ENCODE measurements at places on chromosomes 2 and 18.

- peak; percentile 90 for DNase-seq
Measured at GRCh38 chr2:56680971-56681631, 497.3 kb downstream of the CCDC85A start.

DNA sequence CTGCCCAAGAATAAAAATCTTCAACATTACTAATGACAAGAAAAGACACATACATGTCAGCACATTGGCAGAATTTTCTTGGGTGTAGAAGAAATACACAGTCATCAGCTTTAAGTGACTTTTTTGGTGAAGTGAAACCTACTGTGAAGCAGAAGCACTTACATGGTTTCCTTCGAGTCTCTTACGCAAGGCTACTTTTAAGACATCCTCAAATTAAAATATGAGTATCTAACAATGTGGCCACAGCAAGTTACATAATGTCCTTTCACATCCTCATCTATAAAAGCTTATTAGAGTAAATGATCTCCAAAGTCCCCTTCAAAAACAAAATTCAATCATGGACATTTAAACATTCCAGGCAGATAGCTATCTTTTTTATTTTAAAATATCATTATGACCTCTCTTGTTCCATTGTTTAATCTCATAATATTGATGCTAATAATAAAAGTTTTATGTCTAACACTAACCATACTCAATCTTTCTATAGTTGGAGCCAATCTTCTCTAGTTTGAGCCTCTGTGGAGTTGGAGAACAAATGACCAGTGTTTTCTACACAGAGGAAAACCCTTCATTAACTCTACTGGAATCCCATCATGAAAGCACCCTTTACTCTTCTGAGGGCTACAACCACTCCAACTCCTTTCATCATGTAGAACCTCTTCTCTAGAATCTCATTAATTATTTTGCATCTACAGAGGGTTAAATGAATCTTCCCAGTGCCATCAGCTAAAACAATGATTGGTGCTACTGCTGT, 182.2 kb upstream of the ZFP36L2 start:
- no peak for DNase-seq

DNA sequence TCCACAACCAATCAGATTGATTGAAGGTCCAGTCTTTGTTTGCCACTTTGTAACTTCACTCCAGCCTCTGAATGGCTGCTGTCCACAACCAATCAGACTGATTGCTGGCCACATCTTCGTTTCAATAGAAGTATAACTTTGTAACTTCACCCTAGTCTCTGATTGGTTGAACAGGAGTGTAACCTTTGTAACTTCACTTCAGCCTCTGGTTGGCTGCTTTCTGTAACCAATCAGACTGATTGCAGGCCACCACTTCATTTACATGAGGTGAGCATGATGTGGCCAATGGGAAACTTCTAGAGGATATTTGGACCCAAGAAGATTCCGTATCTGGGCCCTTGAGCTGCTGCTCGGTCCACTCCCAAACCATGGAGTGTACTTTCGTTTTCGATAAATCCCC, 16.9 kb upstream of the ALPP start:
- no peak for DNase-seq

DNA sequence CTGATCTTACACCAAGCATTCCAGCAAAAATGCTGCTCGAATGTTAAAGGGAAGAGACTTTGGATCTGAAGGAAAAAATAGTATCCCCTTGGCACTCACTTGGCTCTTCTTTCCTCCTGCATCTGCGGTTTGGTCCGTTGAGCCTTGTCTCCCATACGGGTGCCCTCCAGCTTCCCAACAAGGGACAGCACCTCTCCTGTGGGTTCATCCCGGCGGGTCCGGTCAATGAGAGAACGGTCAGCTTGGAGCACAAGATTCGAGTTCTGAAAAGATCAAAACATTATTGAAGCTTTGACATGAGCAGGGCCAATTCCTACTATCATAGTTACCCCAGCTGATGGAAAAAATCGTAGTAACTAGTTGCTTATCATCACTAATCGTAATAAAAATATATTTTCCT, 740 bp downstream of the SNRNP200 start:
- DNase-seq, result no peak

DNA sequence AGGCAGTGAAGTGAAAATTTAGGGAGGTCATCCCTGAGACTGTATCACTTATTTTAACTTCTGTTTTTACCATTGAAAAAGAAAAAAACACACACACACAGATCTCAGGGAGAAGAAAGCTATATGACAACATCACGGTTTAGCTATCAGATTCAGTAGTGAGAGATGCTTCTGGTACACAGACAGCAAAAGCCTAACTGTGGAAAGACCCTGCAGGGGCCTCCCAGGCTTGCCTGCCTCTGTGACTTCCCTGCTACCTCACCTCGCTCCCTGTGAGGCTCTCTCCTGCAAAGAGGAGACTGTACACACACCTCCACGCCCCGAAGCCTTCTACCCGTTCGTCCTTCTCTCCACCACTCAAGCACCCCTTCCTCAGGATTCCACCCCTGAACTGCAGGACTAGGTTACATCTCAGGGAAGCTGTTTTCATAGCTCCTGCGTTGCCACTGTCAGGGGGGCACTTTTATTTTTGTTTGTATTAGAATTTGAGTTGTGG, 86.3 kb downstream of the EPB41L3 start:
- no peak for DNase-seq

- no peak for DNase-seq
Measured at GRCh38 chr18:56176751-56177150, 461.6 kb downstream of the TXNL1 start.

DNA sequence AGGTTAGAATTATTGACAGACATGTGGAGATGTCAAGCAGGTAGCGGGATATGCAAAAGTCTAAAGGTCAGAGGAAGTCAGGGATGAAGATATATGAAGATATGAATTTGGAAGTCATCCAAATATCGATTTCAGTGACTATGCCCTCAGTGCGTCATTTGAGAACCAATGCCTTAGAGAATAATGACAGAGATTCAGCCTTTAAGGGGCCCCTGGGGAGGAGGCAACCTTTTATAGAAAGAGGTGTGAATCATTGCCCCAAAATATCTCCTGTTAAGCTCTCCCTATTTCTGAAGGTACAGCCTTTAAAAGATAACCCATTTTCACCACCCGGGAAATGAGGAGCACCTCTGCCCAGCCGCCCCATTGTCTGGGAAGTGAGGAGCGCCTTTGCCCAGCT, 223.4 kb downstream of the NCKAP5 start:
- DNase-seq, result no peak

GRCh38 chr2:166610180-166610912, 116.3 kb upstream of the SCN7A start:
- DNase-seq, result no peak

DNA sequence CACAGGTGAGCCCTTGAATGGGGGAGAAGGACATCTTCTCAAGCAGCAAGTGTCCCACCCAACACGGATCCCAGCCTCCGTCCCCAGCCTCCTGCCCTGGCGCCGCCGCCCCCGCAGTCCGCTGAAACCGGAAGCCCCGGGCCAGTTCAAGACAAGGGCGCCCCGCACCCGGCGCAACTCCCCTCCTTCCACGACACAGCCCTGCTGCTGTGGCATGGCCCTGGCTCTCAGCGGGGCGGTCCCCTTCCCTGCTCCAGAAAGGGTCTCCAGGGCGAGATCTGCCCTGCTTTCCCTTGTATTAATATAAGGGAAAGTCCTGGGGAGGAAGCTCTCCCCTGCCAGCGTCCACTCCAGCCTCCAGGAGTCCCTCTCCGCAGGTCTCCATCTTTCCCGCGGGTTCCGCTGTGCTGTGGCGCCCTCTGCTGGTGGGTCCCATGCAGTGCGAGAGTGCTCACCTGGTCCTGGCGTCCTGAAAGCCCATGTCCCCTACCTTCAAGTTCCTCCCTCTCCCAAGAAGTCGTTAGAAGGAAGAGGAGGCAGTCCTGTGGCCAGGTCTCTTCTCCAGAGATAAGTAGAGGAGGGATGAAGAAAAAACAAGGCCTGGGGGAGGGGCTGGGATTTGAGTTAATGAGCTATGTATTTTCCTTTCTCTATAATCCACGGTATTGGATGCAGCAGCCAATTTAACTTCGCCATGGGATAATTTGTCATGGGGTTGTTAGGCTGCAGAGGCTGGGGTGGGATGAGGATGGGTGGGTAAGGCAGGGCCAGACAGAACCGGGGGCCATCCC, 176.0 kb downstream of the SMAD2 start:
- no peak for DNase-seq

GRCh38 chr18:23619388-23619881, 33.1 kb upstream of the NPC1 start:
- DNase-seq, result no peak

DNA sequence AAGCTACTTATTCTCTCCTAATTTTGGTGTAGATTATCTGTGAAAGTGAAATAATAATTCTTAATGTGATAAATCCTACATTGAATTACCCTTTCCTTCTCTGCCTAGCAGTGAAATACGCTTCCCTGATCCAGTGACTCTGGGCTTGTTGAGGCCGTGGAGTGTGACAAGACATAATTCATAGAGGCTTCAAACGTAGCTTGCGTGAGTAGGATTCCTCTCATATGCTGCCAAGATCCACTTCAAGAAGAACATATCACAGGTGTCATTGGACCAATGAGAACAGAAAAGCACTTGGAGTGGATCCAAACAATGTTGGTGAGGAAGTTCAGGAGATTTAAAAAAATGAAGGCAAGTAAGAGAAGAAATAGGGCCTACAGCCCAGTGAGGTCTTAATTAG, 221.3 kb upstream of the TMEFF2 start:
- no peak for DNase-seq

GRCh38 chr2:217666338-217666737, 336.5 kb downstream of the TNS1 start:
- DNase-seq, result no peak

DNA sequence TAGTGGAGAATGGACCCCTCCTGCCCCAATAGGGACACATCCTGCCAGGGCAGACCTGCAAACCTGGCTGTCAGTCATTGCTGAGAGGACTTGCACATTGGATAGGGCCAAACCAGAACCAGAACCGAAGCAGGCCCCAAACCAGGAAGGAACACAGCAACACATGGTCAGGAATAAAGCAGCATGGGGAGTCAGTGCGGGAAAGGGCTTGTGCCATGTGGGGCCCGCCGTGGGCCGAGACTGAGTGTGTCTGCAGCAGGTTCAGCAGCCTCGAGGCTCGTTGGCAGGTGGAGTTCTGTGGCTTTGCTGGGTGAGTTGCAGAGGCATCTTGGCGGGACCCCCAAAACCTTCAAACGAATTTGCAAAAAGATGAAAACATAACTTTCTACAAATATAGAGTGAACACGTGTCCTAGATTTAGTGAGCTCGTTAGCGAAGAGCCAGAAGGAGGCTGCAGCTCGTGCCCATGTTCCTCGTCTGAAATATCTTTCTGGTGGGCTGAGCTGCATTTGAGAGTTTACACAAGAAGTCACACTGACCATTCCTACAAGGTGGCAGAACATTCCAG, 44.9 kb upstream of the LDLRAD4 start:
- no peak for DNase-seq

GRCh38 chr2:14608245-14608644, 24.3 kb upstream of the LRATD1 start:
- DNase-seq, result no peak

DNA sequence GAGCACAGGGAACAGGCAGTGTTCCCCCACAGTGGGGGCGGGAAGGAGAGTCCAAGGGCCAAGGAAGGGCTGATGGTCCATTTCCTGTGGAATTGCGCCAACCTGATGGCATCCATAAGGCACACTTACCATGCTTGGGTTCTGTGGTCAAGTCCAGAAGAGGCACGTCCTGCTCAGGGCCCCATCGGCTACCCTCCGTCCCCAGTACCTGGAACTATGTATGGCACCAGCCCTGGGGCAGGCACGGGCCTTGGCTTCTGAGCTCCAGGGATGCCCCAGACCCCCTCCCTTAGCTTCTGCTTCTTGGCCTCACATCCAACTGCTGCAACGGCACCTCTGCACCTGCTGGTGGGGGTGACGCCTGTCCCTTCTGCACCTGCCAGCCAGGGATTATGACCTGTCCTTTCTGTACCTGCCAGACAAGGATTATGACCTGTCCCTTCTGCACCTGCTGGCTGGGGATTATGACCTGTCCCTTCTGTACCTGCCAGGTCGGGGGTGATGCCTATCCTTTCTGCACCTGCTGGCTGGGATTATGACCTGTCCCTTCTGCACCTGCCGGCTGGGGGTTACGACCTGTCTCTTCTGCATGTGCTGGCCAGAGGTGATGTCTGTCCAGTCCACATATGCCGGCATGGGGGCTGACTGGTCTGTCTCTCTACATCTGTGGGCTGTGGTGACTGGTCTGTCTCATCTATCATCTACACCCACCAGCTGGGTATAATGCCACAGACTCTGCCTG, 45.4 kb upstream of the SNTG2 start:
- DNase-seq, result no peak

DNA sequence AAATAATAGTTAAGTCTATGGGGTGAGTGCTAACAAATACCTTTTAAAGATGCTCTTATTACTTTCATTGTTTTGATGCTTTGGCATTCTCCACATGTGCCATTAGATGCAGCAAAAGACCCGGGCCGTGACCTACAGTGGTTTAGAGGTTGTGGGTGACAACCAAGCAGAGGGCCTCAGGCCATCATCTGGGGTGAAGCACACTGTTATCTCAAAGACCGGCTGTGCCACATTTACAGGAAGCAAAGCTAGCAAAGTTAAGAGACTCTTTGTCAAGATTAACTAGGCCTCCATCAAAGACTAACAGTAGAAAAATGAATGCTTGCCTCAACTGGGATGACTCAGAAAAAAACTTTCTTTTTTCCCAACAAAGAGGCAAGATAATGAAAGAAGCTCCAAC, 695.3 kb downstream of the SATB2 start:
- no peak for DNase-seq

DNA sequence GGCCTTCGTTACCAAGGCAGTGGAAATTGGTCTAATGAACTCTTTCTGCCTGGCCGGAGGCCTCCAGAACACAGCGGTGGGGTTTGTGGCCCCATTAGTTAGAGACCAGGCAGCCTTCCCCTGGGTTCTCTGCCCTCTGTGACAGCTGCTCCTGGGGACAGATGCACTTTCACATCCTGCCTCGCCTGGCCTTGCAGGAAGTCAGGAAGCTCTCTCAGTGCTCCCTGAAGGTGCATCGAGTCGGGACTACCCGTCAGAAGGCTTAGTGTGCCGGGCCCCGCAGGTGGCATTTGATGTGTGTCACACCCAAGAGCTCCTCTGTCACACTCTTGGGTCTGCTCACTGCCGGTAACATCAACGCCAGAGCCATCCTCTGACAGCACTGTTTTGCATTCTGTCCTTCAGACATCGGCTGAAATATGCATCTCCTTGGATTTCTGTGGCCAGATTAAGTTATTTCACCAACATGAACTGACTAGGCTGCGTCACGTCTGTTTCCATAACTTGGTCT, 158.3 kb downstream of the LDLRAD4 start:
- no peak for DNase-seq

- DNase-seq, result no peak
Measured at GRCh38 chr2:42342795-42343241, 18.2 kb downstream of the COX7A2L start.

- DNase-seq, result no peak
Measured at GRCh38 chr2:3200420-3200939, 177.1 kb downstream of the EIPR1 start.

- DNase-seq, result no peak
Measured at GRCh38 chr18:57336343-57336742, 16.0 kb upstream of the ST8SIA3 start.

DNA sequence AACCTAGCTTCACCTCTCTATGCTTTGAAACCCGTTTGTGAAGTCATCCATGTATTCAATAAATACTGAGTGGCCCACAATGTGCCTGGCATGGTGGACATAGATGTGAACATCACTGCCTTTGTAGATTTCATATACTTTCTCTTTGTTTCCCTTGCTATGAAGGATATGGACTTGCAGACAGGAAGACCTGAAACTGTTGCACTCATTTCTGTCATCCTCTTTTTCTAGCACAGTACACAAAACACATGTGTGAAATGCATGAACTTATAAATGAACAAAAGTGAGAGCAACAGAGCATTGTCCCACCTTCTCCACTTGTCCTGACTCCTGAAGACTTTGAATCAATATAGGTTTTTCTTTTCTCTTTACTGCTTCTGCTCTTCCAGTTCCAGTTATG, 249.4 kb upstream of the LINC00305 start:
- DNase-seq, result no peak

All from NCI-H226 (cell line).